ENCODE measurements at places on chromosomes 11 and 22. TPM values are rescaled to one million over a fixed set of nuclear protein-coding genes. Genes with fewer than 3 reads are reported as not detected.

- no peak overlapping the region for H3K4me3 ChIP-seq
- H3K36me3 ChIP-seq = no peaks in the 10 kb centered on the region
- H3K27ac ChIP-seq = no peak overlapping the region
- peaks cover 11% of the 10 kb centered on the region for H3K27me3 ChIP-seq
Measured at GRCh38 chr11:117438371-117439000, 110.8 kb downstream of the CEP164 start.

APOA4 gene
- not detected for total RNA-seq

NPTXR gene
- 0.68 TPM for total RNA-seq

SCGB1D2 gene
- total RNA-seq = not detected

- H3K27me3 ChIP-seq = peaks cover 10% of the 10 kb centered on the region
- no peak for DNase-seq
- H3K36me3 ChIP-seq = no peaks in the 10 kb centered on the region
- H3K27ac ChIP-seq = no peak overlapping the region
Measured at GRCh38 chr22:42284643-42285181, 14.3 kb upstream of the TCF20 start.
